Karpas-422 (cell line): ENCODE measurements at places on chromosomes 4 and X. TPM values are rescaled to one million over a fixed set of nuclear protein-coding genes. Genes with fewer than 3 reads are reported as not detected.

Gene ARFIP1
- 81.7 and 90.2 TPM in 2 replicates for total RNA-seq

Gene GUCY1A1
- 3.0 and 6.1 TPM in 2 replicates for total RNA-seq

Gene SLC9A6
- 10.0 and 18.3 TPM in 2 replicates for total RNA-seq

Gene NRK
- not detected in 2 replicates for total RNA-seq

Gene RPGR
- total RNA-seq, result 11.4 and 23.9 TPM in 2 replicates

Gene DKC1
- 58.6 and 94.0 TPM in 2 replicates for total RNA-seq

Gene ZNF157
- 0.52 and 0.90 TPM in 2 replicates for total RNA-seq

Gene SSX4
- total RNA-seq, result not detected in 2 replicates
